CD4-positive, alpha-beta T cell treated with Interferon gamma for 1 hour (primary cell): ENCODE measurements at places on chromosomes 3 and 15.

DNA sequence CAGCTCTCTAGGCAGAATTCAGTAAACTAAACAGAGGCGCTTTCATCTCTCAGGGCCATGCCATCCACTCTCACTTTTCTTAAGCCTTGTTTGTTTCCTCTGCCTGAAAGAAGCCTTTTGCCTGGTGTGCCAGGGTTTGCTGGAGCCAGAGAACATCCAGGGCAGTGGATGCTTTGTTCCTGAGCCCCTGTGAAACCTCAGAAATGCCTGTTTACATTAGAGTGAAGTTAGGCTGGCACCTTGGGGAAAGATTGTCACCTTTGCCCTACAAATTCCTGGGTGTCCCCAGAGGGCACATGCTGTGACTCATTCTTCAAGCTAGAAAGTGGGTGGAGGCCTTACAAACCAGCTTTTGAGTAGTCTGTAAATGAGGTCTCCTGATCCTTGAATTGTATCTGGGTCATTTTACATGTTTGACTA, 10.7 kb upstream of the TRAK1 start:
- no peak for DNase-seq

GRCh38 chr15:33535135-33535534, 224.4 kb downstream of the RYR3 start:
- no peak for DNase-seq

- DNase-seq, result no peak
Measured at GRCh38 chr3:15355086-15355485, 22.7 kb upstream of the SH3BP5 start.

- no peak for DNase-seq
Measured at GRCh38 chr15:38600236-38600635, 35.6 kb upstream of the RASGRP1 start.

DNA sequence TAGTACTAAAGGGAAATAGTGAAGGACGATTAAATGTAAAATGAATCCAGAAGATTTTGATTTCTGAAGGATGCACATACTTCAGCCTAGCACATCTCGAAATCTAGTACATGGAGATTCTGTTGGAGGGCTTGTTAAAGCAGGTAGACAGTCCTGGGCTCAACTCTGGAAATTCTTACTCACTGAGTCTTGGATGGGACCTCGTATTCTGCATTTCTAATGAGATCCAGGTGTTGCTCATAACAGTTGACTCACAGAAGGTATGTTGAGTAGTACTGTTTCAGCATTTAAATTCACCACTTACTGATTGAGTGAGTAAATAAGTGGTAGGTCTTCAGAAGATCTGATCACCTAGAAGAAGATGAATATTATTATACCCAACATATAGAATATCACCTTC, 623.4 kb upstream of the SGO1 start:
- DNase-seq, result no peak

- DNase-seq, result no peak
Measured at GRCh38 chr15:34642247-34642646, 58.8 kb upstream of the GOLGA8B start.

DNA sequence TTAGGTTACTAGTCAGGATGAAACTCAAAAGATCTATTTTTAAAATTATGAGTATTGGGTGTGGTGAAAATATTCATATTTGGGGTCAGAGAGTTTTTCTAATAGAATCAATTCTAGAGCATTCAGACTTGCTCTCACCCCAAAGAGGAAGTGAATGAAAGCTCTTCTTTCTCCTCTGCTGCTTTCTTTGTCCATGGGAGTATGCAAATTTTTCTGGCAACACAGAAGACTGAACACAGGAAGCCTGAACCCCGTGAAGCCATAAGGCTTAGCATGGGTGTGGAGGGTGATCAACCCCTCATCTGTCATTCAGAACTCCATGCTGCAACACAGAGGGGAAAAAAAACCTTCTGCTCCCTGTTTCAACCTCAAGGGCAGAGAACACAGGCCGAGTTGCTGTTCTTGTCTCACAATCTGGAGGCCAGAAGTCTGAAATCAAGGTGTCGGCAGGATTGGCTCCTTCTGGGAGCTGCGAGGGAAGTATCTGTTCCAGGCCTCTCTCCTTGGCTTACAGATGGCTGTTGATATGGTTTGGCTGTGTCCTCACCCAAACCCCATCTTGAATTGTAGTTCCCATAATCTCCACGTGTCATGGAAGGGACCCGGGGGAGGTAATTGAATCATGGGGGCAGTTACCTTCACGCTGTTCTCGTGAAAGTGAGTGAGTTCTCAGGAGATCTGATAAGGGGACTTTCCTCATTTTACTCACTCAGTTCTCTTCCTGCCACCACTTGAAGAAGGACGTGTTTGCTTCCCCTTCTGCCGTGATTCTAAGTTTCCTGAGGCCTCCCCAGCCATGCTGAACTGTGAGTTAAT, 33.7 kb upstream of the CD47 start:
- peak; percentile 77 for DNase-seq

DNA sequence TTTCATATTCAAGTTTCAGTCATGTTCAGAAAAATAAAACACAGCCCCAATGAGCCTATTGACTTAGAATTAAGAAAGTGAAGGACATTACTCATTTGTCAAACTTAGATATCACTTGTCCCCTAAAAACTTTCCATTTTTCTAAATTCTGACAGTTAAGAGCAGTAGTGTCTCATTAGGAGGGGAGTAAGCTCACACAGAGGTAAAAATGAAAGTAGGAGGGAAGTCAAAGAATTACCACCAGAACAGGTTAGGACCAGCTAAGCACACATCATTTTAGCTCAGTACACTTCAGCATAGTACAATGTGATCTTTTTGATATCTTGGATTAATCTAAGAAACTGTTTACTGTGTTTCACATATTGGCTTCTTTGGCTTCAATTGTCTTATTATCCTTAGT, 64.3 kb downstream of the OSTN start:
- no peak for DNase-seq

- no peak for DNase-seq
Measured at GRCh38 chr3:145807990-145808389, 353.0 kb downstream of the PLOD2 start.

DNA sequence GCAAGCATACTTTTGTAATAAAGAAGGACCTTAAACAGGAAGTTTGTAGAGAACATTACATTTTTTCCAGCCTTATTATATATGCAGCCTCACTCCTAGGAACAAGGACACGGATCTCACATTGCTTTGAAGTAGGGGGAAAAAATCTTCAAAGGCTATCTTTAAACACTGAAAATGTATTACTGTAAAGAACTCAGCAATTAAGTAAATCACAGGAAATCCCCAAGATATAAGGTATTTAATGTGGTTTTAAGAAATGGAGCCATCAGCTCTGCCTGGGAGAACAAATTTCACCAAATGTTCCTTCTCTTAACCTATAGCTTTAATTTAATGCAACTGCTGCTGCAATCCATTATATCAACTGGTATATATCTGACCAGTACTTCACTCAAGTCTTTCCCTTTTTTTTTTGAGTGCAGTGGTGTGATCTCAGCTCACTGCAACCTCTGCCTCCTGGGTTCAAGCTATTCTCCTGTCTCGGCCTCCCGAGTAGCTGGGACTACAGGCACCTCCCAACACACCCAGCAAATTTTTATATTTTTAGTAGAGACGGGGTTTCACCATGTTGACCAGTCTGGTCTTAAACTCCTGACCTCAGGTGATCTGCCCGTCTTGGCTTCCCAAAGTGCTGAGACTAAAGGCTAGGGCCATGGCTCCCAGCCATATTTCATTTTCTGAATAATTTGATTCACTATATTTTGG, 2.8 kb downstream of the BTLA start:
- no peak for DNase-seq

DNA sequence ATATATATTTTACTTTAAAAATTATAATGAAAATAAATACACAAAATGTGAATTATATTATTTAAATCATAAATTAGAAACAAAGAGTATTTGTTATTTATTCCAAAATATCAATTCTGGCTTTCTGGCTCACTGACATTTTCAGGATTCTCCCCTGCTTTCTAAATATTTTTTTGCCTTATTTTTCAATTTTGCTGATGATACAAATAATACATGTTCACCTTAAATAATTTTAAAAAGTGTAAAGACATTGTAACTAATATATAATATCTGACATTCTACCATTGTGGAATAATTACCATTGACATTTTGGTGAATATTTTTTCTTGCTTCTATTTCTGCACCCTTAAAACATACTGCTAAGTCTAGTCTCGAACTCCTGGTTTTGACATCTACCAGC, 325.9 kb upstream of the CBLB start:
- no peak for DNase-seq

DNA sequence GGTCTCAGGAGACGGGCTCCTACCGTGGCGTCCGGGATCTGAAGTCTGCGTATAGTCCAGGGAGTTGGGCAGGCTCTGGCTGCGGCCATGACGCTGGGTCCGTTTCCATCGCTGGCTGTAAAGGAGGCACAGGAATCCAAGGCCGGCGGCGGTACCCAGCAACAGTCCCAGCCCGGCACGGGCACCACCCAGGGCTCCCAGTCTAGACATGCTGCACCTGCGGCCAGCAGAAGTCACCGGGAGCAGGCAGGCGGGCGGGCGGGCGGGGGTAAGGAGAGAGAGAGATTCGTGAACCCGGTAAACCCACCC, 526 bp downstream of the RMDN3 start:
- DNase-seq, result no peak

- DNase-seq, result no peak
Measured at GRCh38 chr15:65512807-65513416, 4.6 kb downstream of the DPP8 start.

DNA sequence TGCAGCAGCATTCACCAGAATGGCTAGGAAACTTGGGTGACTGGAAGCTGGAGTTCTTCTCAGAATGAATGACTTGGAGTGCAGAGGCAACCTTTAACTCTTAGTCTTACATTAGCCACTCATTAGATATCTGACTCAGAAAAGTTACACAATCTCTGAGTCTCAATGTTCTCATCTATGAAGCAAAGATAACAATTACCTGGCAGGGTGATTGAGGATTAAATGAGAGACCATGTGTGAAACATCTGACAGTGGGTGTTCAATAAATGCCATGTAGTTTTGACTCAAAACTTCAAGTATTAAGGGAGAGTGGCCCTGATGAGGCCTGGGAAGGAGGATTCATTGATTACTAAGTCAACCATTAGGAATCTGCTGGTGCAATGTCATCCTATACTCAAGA, 48.3 kb downstream of the MRPL3 start:
- no peak for DNase-seq

GRCh38 chr15:68368731-68369435, 63.1 kb downstream of the ITGA11 start:
- DNase-seq, result no peak

- no peak for DNase-seq
Measured at GRCh38 chr3:63338351-63338750, 60.2 kb downstream of the SYNPR start.

DNA sequence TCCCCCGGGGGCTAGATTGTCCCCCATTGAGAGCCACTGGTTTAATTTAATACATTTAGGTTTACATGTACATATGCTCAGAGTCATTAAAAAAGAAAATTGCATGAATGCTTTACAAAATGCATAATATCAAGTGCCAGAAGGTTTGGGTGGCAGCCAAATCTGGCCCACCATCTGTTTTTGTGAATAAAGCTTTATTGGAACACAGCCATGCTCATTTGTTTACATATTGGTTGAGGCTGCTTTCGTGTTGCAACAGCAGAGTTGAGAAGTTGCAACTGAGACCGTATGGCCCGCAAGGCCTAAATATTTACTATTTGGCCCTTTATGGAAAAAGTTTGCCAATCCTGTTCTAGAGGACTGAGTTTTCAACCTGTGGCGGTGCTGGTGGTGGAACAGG, 32.1 kb upstream of the RGMA start:
- DNase-seq, result no peak

- DNase-seq, result no peak
Measured at GRCh38 chr3:110362751-110363150, 708.9 kb upstream of the NECTIN3 start.

GRCh38 chr3:57694146-57694545, 1.3 kb upstream of the DENND6A start:
- DNase-seq, result no peak

DNA sequence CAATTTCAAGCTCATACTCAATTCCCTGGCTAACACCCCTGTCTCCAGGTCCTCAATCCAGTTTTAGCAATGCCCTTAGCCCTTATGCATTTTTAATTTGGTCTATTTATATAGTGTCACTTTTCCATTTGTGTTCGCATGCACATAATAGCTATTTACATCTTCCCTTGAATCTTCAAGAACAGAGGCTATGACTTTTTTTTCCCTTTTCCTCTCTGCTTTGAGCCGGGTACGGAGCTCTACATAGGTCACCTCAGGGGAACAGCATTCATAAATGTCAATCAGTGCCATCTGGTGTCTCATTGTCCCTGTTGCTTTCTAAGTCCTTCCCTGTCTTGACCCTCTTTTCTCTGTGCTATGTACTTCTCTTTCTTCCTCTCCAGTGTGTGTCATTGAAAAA, 26.5 kb upstream of the ACTC1 start:
- no peak for DNase-seq

DNA sequence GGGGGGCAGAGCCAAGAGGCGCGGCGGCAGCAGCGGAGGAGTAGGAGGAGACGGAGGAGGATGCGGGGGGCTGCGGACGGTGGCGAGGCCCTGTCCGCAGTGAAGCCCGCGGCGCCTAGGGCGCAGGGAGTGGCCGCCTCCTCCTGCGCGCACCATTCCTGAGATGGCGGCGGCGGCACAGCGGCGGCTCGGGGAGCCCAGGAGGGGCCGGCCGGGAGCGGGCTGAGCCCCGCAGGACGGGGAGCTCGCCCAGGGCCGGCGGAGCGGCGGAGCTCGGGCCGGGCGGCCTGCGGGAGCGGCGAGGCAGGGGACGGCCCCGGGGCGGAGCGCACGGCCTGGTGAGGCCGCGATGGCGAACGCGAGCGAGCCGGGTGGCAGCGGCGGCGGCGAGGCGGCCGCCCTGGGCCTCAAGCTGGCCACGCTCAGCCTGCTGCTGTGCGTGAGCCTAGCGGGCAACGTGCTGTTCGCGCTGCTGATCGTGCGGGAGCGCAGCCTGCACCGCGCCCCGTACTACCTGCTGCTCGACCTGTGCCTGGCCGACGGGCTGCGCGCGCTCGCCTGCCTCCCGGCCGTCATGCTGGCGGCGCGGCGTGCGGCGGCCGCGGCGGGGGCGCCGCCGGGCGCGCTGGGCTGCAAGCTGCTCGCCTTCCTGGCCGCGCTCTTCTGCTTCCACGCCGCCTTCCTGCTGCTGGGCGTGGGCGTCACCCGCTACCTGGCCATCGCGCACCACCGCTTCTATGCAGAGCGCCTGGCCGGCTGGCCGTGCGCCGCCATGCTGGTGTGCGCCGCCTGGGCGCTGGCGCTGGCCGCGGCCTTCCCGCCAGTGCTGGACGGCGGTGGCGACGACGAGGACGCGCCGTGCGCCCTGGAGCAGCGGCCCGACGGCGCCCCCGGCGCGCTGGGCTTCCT, at the start of gene GPR27:
Gene GPR27 (plus strand): TSS at position 155 of the 909 bp plus-strand sequence. CDS start 195 bp downstream, at position 350.
- DNase-seq, result no peak

DNA sequence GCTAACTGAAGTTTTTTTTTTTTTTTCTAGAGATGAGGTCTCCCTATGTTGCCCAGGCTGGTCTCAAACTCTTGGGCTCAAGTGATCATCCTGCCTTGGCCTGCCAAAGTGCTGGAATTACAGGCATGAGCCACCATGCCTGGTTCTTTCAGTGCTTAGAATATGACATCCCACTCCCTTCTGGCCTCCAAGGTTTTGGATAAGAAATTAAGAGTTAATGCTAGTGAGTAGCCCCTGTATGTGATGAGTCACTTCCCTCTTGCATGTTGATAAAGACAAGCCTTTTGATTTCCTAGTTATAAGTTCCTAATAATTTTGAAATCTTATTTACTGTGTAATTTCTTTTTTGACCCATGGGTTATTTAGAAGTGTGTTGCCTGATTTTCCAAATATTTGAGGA, 35.7 kb upstream of the DNAJC19 start:
- no peak for DNase-seq

- DNase-seq, result no peak
Measured at GRCh38 chr3:72054976-72055375, 270.0 kb upstream of the PROK2 start.
